ENCODE measurements at places on chromosomes 2 and 18.

DNA sequence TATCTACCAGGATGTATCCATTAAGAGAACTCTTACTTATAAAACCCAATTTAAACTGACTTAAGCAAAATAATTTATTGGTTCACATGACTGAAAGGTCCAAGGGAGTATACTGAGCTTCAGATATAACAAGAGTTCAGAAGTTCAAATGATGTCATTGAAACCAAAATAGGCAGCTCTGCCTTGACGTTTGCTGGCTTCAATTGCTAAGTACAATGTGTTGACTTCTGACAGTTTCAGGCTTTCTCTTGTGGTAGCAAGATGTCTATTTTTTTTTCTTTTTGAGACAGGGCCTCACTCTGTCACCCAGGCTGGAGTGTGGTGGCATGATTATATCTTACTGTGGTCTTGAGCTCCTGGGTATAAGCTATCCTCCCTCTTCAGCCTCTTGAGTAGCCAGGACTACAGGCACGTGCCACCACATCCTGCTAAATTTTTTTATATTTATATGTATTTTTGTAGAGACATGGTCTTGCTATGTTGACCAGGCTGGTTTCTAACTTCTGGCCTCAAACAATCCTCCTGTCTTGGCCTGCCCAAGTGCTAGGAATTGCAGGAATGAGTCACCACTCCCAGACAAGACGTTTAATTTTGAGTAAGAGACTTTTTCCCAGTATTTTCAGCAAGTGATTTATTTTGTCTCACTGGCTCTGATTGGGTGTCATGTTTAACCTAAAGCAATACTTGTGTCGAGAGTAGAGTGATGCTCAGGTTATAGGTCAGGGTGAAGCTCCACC is 184.8 kb downstream of the NR4A2 start:
- no peak for DNase-seq

DNA sequence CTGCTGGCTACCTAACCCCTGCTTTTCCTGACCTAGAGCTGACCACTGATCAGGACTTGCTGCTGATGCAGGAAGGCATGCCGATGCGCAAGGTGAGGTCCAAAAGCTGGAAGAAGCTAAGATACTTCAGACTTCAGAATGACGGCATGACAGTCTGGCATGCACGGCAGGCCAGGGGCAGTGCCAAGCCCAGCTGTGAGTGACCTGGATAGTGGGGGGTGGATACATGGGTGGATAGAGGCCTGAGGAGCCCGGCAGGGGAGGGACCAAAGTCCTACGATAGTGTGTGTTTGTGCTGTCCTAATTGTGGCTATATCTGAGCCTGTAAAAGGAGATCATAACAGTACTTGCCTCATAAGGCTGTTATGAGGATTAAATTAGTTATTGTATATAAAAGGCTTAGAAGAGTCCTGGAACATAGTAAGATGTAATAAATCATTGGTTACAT is 8.2 kb downstream of the PLCD4 start:
- DNase-seq: no peak

DNA sequence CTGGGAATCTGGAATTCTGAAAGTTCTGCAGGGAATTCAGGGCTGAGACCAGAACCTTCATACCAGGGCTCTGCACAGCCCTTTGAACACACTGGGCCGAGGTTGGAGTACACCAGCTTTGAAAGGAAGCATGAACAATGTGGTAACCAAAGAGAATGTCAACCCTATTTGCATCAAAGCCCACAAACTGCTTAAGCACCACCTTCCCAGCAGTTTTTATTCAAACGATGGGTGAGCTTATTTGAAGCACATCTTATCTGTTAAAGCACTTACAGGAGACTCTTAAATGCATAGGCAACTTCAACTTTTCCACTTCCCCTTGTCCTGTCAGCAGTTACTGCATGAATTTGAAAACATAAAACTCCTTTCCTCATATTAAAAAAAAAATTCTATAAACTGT is 96.6 kb downstream of the TXNL1 start:
- DNase-seq: no peak

- no peak for DNase-seq
These were observed 17.4 kb downstream of the ARL4C start for GRCh38 chr2:234479465-234479864.

DNA sequence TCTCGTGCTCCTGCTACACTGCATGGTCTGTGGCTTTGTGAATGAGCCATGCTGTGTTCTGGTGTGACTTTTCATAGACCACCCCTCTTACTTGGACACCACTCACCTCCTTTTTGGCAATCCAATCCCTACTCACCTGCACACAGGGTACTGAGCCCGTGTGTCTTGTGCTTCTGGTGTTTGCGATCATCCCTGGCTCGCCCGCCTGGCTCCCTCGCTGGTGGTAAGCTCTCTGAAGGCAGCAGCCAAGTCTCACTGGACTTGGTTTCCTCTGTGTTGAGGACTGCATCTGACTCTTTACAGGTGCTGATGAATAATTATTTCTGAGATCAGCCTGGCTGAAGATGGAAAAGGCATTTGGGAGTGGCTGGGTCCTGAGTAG is 276.8 kb downstream of the TSN start:
- no peak for DNase-seq

DNA sequence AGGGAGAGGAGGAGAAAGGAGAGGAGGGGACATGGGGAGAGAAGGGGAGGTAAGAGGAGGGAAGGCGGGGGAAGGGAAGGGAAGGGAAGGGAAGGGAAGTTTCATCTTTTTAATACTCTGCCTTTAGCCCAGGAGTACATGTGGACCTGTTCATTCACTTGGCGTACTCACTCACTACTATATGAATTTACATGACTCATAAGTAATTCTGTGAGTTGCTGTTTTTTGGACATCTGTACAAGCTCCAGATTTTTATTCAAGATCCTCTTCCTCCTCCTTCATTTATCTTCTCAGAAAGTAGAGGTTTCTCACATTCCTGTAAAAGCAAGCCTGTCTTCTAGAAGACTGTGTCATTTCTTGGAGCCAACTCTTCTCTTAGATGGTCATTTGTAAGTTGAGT is 84.6 kb downstream of the RDH14 start:
- no peak for DNase-seq

DNA sequence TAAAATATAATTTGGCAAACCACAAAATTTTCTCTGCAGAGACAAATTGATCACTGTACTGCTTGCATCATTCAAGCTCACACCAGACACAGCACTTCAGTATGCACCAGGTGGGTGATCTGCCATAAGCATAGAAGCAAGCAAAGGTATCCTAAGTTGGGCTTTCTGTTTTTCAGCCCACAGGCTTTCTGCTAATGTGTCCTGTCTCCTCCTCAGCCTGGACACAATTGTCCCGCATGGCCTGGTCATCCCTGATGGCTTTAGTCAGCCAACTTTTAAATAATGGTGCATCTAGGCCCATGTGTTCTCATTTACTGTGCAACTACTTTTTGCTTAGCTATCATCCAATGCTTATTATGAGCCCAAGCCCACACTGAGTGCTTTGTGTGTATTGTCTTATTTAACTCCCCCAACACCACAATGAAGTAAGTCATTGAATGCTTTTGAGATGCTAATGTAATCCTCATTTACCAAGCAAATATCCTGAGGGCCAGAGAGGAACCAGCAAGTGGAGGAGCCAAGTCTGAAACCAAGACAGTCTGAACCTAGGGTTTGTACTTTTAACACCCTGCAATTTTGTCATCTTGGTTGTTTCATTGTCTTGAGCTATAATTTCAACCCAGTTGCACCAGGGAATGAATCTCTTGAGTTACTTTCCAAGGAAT is 111.2 kb upstream of the SETBP1 start:
- DNase-seq: no peak

DNA sequence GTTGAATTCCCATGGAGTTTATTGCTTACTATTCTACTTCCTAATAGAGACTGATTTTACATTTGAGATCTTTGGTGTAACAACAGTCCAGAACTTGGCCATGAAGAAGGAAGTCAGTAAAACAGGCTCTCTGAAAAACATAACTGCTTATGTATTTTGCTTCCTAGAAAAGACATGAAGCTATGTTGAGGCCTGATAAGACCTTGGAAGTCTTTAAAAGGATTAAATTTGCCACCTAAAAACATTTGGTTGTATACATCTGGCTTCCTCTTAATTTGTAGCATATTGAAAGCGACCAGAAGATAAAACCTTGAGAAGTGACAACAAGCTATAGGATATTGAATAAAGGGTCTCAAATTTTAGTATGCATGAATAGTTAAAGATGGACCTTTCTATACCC is 36.4 kb downstream of the PTRHD1 start:
- DNase-seq: no peak

DNA sequence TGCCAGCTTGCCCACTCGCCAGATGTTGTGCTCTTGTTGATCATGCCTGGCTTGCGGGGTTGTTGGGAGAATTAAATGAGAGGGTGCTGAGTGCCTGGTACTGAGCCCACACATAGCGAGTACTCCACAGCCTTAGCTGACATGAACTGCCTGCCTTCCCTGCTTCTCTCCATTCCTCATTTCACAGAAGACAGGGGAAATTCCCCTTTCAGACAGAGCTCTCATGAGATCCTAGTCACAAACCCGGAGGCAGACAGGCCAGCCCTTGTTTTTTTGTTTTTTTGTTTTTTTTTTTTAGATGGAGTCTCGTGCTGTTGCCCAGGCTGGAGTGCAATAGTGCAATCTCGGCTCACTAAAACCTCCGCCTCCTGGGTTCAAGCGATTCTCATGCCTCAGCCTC is 17.1 kb upstream of the DNMT3A start:
- no peak for DNase-seq

- DNase-seq: no peak
These were observed 225.4 kb upstream of the FBXO11 start for GRCh38 chr2:48131539-48132270.

DNA sequence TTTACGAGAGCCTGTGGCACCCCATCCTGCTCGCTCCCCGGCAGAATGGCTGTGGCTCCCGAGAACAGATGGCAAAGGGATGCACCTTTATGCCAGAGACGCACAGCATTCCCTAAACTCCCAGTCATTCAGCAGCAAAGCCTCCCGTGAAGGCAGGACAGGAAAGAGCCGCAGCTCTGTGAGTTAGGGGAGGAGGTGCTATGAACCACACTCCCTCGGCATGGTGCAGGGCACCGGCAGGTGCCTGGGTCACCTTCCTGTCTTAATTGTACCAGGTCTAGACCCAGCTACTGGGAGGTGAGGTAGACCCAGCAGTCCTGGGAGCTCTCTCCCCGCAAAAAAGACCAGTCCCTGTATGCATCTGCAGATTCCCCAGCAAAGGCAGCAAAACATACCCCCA is 149.8 kb downstream of the TWIST2 start:
- DNase-seq: no peak

GRCh38 chr2:11342551-11343367 is 1.7 kb downstream of the ROCK2 start:
- no peak for DNase-seq

DNA sequence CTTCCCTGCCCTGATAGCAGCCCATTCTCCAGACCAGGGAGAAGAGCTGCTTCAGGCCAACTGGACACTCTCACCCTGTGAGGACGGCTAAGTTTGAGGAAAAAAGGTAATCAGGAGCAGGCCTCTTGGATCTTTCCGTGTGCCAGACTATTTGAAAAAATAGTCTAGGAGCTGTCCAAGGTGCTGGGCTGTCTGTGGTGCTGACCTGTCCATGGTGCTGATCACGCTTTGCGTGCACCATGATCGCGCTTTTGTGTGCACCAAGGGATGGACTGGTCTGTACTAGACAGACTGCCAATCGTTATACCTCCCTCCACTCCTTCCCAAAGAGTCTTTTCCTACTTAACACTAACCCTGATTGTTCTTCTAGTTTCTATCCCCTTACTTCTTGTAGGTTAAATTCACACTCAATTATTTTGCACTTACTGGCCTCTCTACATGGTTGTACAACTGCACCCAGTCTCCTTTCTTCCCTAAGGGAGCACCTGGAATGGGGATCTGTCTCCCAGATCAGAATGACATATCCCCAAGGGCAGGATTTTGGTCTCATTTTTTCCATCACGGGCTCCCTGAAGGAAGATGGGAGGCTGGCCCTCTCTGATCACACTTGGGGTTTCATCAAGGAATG is 295.4 kb downstream of the CELF4 start:
- no peak for DNase-seq

GRCh38 chr18:56044239-56044638 is 456.2 kb upstream of the TCF4 start:
- no peak for DNase-seq

DNA sequence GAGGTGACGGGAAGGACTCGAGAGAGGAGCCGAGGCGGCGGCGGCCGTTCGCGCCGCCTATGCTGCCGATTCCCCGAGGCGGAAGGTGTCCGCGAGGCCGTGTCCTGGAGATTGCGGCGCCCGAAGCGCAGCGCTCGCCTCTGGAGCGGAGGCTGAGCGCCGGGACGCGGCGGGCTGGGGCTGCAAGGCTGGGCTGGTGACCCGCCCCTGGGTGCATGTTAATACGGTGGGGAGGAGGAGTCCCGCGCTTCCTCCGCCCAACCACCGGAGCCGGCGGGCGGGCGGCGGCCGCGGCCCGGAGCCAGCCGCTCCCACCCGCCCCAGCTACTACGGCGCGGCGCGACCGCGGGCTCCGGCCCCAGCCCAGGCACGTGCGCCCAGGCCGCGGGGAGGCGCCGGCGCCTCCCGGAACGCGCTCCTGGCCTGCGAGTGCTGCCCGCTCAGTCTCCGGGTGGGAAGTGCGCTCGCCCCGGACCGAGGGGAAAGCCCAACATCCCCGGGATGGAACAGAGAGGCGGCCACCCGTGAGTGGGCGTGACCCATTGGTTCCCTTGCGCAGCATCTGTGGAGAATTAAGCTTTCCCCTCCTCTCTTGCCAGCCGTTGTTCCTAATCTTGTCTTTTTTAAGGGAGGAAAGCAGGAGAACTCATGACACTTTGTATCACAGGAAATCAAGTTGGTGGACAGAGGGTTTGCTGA is at the start of gene DLGAP1:
DLGAP1 (minus strand) TSS at position 195 of the 699 bp plus-strand sequence.
- no peak for DNase-seq

- DNase-seq: no peak
These were observed 50.6 kb downstream of the MDH1 start for GRCh38 chr2:63639344-63639743.

DNA sequence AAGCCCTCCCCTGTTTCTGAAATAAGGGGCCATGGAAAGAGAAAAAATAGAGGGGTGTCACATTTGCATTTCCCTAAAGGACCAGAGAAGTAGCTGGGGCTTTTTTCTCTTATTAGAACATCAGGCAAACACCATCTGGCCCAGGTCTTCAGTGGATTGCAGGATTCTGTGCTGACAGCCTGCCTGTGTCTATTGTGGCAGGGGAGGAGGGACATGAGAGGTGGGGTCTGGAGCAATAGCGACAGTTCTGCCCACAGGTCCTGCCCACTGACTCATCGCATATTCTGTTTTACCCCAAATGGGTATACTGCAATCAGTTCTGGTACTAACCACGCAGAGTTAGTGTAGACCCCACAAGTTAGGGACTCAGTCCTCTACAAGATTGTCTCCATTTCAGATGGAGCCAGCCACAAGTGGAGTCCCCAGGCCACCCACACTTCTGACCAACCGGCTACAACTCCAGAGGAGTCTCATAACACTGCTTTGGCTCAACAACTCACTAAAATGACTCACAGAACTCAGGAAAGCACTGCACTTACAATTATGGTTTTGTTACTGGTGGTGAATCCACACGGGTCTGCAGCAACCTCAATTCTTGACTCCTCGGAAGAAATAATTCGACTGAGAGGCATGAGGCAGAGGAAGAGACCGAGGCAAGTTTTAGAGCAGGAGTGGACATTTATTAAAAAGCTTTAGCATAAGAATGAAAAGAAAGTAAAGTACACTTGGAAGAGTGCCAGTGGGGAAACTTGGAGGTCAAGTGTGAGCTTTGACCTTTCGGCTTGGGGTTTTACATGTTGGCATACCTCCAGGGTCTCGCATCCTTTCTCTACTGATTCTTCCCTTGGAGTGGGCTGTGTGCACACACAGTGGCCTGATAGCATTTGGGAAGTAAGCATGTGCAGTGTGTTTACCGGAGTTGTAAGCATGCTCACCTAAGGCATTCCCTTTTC is 146.4 kb upstream of the SPATS2L start:
- no peak for DNase-seq

GRCh38 chr2:164697688-164698461 is 76.6 kb upstream of the GRB14 start:
- DNase-seq: no peak

All from activated CD4-positive, alpha-beta T cell treated with anti-CD3 and anti-CD28 coated beads, Interleukin-2, amount 50 U/mL, for 24 hours (primary cell).